Stimulated activated CD8-positive, alpha-beta memory T cell treated with anti-CD3 and anti-CD28 coated beads, Interleukin-4, amount 100 ng/mL, for 1 hour (primary cell): ENCODE measurements at places on chromosomes 4 and X.

GRCh38 chrX:9786798-9787635 lies 788 bp downstream of the SHROOM2 start:
- DNase-seq: no peak

DNA sequence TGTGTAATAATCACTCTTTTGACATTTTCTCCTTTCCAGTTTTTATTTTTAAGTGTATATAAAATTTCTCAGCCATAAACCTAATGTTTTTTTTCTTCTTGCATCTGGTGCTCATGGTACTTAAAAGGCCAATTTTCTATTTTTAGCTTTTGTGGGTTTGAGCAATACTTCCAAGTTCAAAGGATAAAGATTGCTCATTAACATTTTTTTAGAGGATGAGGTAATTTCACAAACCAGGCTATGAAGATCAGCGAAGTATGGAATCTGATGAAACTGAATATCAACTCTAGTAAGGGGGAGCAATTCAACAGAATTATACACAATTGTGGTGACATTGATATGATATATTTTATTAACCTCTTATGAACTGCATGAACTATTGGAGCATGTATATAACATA lies 25.8 kb upstream of the KLHL34 start:
- DNase-seq: no peak

GRCh38 chr4:17584521-17585213 lies 7.7 kb downstream of the LAP3 start:
- DNase-seq: no peak

DNA sequence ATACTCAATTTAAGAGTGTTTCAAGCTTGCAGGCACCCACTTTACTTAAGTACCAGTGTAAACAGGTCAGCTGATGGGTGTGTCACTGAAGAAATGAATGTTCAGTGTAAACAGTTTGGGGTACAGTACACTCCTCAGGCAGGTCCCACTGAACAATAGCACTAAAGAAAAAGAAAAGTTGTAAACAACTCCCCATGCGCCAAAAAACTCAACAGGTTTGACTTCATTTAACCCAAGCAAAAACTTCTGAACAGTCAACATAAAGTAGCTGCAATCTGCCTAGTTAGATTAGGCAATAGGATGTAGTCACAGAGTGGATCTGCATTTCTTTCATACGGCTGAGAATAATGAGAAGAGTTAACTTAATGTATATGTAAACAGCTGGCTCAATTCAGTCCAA lies 93.2 kb downstream of the FAM13A start:
- DNase-seq: no peak

- no peak for DNase-seq
These were observed 622 bp downstream of the TAFAZZIN start for GRCh38 chrX:154411981-154412340.

- DNase-seq: no peak
These were observed 130.8 kb downstream of the ANAPC10 start for GRCh38 chr4:144967161-144967560.

DNA sequence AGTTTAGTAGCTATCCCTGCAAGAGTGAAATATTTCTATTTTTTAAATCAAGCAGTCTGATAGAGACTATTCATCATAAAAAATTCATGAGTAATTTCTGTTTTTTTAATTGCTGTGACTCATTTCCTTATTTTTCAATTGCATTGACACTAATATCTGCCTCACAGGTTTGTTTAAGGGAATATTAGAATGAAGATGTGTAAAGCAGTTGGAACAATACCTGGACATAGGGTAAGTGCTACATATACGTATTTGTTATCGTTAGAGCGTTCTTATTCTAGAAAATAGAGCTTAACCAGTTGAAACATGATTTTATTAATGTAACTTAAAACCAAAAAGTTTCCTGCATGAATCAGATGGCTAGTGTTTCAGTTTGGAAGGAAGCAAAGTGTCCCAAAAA lies 2211.3 kb downstream of the PCDH7 start:
- no peak for DNase-seq

- DNase-seq: no peak
These were observed 28.9 kb upstream of the SMIM31 start for GRCh38 chr4:164725066-164725465.
